Activated CD8-positive, alpha-beta memory T cell treated with anti-CD3 and anti-CD28 coated beads, Interleukin-2, amount 10 ng/mL, durations not matched to agents 7 days and 5 days (primary cell): ENCODE measurements at places on chromosomes 7 and 10. TPM values are rescaled to one million over a fixed set of nuclear protein-coding genes. Genes with fewer than 3 reads are reported as not detected.

DNA sequence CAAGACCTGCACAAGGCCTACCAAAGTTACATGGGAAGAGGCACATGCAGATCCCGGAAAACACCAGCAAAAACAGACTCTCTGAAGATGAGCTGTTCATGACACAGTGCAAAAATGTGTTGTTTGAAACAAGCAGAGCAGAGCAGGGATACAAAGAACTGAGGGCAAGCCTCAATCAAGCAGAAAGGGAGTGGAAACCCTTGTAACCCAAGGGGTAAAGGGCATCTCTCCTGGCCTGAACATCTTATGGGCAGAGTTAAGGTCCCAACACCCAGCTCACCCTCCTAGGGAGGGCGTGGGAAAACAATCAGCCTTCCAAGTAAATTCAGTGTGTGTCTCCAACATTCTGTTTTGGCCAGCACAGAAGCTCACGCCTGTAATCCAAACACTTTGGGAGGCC lies 10.5 kb downstream of the PSPH start:
- DNase-seq, result no peak

ICA1 gene
- total RNA-seq, result 2.7 TPM

PTTG1IP2 gene
- total RNA-seq, result not detected

GRCh38 chr10:43774234-43774769 lies 125.6 kb upstream of the ZNF32 start:
- DNase-seq, result no peak

GALNT17 gene
- total RNA-seq, result not detected

DNA sequence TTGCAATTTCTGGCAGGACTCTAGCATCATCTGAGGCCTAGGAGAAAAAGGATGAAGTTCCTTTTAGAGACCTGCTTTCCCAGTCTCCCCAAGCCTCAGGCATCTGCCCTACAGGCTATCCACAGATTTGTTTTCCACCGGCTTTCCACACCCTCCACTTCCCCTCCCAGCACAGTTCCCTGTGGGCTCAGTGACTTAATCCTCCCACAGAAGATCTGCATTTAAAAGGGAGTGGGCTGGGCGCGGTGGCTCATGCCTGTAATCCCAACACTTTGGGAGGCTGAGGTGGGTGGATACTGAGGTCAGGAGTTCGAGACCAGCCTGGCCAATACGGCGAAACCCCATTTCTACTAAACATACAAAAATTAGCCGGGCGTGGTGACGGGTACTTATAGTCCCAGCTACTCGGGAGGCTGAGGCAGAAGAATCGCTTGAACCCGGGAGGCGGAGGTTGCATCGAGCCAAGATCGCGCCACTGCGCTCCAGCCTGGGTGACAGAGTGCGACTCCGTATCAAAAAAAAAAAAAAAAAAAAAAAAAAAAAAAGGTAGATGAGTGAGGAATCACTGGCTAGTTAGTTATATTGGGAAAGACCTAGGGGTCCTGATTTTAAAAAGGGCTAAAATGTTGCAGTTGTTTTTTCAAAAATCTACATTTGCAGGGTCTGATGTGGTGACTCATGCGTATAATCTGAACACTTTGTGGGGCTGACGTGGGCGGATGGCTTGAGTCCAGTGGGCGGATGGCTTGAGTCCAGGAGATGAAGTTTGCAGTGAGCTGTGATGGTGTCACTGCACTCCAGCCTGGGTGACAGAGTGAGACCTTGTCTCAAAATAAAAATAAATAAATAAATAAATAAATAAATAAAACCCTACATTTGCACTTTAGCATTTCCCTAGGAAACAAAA lies 119.5 kb downstream of the BAMBI start:
- DNase-seq, result no peak

- DNase-seq, result no peak
These were observed 124.6 kb downstream of the CCNY start for GRCh38 chr10:35460852-35461460.

DNA sequence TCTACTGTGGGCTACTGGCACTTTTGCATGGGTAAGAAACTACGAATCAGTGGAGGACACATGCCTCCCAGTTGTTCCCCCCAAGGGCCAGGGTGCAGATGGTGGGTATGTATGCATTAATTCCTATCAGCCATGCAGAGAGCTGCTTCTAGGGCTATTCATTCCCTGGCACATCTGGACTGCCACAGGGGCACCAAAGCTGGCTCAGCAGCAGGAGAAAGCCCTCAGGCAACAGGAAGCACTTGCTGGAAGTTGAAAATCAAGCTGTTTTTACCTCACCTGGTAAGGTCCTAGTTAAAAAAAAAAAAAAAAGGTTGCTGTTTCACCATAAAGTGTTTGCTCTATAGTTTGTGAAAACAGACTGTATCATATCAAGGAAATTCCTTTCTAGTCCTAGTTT lies 1342.6 kb downstream of the REEP3 start:
- DNase-seq, result no peak

- DNase-seq, result no peak
These were observed 261.6 kb downstream of the TNS3 start for GRCh38 chr7:47320296-47320695.
